ENCODE measurements at places on chromosomes 5 and 9. TPM values are rescaled to one million over a fixed set of nuclear protein-coding genes. Genes with fewer than 3 reads are reported as not detected.

DNA sequence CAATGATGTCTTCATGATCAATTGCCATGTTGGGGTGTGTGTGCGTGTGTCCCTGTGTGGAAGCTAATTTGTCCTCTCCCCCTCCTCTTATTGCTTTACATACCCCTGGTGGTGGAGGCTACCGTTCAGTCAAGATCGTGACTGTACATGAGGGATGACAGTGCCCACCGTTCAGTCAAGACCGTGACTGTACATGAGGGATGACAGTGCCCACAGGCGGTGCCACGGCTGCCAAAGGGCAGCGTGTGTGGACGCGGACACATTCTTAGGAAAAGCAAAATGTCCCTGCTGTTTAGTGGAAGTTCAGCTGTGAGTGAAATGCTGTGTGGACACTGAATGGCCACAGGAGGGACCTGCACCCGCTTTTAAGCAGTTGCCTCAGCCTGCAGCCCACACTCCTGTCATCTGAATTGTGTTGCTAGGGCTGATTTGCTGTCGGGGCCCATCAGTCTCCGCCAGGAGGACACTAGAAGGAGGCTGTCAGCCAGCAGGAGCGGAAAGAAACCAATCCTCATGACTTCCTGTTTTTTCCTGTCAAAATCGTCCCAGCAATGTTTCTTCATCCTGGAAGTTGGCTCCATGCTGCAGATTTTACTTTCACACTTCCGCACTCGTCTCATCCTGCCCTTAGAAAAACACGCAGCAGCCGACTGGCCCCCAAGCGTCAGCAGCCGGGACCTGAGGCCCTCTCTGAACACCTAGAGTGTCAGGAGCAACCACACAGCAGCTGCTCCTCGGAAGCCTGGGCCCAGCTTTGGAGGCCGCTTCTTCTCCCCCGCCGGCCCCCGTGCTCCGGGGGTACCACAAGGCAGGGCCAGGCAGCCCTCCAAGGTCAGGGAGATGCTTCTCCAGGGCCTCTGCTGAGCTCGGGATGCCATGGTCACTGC lies 9.1 kb downstream of the OR2V1 start:
- peak; percentile 53 for DNase-seq

- DNase-seq = no peak
Measured at GRCh38 chr5:108459769-108460168, 77.9 kb upstream of the FBXL17 start.

GRCh38 chr9:134988706-134989105 lies 71.0 kb upstream of the FCN1 start:
- DNase-seq = peak; percentile 38

DNA sequence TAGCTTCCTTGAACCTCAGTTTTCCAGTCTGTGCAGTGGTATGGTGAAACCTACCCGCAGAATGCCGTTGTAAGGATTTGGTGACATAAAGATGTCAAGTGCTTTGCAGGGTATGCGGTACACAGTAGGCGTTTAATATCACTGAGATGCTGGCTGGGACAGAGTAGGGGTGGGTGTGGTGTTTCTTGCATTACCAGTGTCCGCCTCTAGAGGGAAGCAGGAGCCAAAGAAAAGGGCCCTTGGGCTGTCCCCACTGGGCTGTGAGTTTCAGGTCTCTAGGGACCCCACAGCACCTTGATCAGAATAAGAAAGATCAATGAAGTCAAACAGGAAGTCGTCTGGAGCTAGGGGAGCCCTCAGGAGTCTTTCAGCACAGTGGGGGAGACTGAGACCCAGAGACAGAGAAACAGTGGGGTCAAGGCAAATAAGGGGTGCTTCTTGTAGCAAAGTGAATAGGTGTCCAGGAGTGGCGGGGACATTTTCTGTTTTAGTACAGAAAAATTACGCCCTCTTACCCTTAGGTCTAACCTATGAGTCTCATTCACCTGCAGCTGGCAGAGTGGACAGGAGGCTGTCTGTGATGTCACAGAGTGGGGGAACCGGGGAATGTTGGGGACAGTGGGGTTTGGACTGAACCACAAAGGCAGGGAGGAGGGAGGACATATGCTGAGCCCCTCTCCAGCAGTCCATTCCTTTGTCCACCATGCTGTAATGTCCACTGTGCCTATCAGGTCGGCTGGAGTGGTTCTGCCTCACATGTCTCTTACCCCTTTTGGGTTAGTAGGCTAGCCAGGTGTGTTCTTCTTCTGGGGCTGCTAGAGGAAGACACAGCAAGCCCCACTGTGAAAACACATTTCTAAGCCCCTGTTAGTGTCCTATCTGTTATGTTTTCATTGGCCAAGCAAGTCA lies 4.7 kb upstream of the TEX53 start:
- DNase-seq = no peak

GRCh38 chr9:5848372-5848882 lies 15.5 kb upstream of the ERMP1 start:
- DNase-seq = no peak

GRCh38 chr5:179696603-179697002 lies 2.2 kb upstream of the CANX start:
- no peak for DNase-seq

GRCh38 chr9:28051559-28052503 lies 478.6 kb upstream of the C9orf72 start:
- no peak for DNase-seq

DNA sequence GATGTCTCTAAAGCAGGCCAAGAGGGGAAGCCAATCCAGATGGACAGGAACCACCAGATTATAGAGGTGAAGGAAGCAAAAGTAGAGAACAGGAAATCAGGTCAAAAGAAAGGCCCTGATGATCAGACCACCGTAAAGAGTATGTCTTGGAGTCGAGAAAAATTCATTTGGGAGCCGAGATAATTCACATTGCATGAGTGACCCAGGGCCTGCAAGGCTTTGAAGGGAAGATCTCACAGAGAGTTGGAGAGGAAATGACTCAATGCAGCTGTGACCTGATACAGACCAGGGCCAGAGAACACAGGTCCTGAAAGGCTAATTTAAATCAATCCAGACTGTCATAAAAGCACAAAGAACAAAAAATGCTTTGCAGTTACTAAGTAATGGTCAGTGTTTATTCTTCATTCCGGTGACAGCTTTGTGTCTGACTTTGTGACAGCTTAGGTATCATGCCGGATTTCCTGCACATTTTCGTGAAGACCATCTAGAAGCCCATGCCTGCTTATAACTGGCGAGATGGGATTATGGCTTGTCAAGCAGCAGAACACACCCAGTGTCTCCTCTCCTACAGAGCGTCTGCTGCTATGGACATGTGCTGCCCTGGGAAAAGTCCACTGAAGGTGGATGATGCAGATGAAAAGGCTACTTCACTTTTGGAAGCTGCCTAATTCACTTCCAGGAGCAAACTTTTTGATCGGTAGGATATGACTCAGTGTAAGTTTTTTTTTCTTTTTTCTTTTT lies 5.8 kb upstream of the ACTBL2 start:
- no peak for DNase-seq

DNA sequence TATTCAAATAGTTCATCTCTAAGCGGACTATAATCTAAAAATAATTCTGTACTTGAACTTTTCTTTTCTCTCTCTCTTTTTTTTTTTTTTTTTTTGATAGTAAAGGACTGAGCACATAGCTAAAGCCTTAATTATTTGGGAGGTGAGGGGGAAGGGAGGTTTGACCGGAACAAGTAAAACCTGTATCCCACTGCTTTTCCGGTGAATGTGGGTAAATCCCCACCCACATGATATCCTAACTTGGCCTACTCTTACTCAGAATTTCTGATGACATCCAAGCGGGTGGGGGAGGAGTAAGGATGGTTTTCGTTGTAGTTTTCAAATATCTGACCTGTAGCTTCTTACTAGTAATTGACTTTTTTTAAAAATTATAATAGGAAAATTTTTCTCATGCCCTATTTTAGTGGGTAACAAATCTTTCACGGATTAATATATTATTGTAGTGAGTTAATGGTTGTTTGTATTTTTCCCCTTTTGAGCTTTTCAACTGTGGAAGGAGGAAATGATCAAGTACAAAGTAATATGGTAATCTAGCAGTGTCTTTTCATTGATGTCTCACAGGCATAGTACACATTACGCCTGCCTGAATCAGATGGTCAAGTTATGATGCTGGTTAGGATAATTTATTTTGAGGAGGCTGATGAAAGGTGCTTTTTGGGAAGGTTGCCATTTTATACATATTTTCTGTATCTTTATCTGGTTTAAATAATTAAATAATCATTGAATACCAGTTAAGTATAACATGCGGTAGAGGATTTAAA lies 2.2 kb upstream of the ELL2 start:
- DNase-seq = no peak

DNA sequence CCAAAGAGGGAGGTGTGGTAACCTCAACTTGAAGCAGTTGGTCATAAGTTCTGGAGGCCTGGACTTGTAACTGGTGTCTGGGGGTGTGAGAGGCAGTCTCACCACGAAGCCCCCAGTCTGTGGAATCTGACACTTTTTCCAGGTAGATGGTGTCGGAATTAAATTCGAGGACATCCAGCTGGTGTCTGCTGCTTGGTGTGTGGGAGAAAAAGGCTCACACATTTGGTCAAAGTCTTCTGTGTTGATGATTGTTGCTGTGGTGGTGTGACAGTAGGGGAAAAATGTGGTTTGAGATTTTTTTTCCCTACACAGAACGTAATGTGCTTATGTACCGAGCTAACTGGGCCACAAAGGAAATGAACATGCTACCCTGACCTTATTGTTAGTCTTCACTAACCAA lies 251.9 kb downstream of the MAT2B start:
- no peak for DNase-seq

GRCh38 chr9:111463048-111463447 lies 21.1 kb downstream of the ECPAS start:
- DNase-seq = no peak

DNA sequence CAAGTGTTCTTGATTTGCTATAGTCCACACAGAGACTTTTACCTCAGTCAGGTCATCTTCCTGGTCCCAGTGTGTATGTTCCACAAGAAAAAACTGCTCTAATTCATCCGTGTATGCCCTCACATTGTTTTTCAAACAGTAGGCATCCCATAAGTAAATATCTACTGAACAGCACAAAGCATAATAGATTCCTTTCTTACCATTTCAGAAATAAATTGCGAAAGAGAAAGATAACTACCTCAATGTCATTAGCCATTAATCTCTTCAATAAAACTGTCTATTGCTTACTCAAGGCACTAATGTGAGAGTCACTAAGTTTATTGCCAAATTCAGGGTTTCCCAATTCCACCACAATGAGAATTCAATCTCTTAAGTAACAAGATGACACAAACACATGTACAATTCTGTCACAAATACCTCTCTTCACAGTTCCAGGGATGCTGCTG lies 9.6 kb downstream of the FBXW2 start:
- no peak for DNase-seq

DNA sequence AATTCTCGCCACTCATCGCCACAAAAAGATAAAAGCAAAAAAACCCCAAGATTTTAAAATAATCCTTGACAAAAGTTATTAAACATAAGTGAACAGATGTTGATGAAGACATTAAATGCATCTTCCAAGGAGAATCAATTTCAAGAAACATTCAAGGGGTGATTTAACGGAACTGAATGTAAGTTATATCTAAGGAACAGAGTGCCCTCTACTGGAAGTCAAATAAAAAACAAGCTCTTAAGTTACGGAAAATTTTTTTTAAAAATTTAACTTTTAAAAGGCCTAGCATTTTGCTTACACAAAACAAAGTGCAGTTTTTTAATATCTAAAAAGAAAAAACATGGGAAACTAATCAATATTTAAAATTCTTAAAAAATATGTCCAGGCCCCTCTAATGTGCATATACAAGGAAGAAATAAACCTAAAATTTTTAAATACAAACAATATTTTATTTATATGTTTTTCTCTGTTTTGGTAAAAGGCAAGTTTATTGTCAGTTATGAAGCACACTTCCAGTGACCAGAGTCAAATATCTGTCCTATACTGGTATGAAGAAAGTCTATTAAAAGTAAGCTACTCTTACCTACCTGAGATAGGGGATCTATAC lies 28.0 kb downstream of the TEX10 start:
- DNase-seq = no peak

GRCh38 chr5:158100373-158100888 lies 241.5 kb upstream of the CLINT1 start:
- DNase-seq = no peak

DNA sequence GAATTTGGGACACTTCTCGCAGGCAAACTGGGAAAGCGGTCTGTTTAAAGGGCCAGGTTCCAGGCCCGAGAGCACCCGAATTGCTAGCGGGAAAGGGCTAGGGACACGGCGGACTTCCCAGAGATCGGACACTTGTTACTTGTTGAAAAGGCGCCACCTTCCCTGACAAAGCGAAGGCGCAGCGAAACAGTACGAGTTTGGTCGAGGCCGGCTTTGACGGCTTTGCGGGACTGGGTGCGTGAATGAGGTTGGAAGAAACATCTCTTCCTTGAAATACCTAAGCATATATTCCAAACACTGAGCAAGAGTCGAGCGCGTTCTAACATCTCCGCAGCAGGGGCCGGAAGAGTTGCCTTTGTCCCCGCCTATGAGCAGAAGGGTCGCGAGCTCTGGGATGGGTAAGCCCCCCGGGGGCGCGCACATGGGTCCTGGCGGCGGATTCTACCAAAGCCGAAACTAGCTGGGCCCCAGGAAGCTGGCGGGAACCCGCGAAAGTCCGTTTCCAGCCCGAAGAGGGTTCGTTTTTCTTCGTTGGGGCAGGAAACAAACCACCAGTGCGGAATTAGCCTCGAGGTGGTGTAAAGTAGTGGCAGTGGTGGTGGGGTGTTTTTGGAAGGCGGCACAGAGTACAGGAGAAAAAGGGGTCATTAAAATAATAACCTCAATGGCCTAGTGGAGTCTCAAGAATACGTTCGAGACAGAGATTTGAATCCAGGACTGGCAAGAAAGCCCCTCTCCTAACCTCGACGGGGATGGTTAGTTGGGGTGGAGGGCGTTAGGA lies 1.5 kb downstream of the GDNF start:
- DNase-seq = no peak

DNA sequence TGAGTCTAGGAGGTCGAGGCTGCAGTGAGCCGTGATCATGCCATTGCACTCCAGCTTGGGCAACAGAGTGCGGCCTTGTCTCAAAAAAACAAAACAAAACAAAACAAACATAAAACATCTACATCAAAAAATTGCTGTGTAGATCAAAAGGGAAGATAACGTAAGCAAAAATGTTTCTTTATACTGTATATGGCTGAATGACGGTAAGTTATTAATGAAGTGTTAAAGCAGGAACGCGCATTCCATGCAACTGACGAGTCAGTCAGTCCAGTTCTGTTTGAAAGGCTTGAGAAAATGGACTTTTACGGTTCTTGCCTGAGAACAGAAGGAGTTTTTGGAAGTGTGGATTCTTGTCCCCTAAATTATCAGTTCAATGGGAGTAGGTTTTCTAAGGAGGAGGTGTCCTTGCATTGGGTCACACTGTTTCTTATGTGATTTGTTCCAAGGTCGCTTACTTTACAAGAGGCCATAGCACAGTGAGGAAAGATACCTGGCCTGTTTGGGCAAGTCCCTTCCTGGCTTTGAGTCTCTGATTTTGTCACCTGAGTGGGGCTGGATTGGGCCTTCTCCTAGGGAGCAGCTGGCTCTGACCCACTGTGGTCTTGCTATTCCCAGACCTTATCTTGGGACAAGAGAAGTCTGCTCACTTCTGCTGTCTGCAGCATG lies 6.6 kb upstream of the PTGS1 start:
- DNase-seq = peak; percentile 14

- DNase-seq = no peak
Measured at GRCh38 chr9:108759835-108760234, 96.0 kb downstream of the ACTL7B start.

The PDE8B gene
- 0.18 TPM for polyA plus RNA-seq

The NSD1 gene
- 5.0 TPM for polyA plus RNA-seq

The SPINK5 gene
- 0.26 TPM for polyA plus RNA-seq

The ZNF883 gene
- 1.4 TPM for polyA plus RNA-seq

The FAM81B gene
- not detected for polyA plus RNA-seq
